ENCODE measurements at places on chromosomes 6 and 20. TPM values are rescaled to one million over a fixed set of nuclear protein-coding genes. Genes with fewer than 3 reads are reported as not detected.

ZNF165 gene
- 11.0 TPM for total RNA-seq

SLC18B1 gene
- total RNA-seq, result 7.8 TPM

CTAGE9 gene
- total RNA-seq, result not detected

SEMG1 gene
- total RNA-seq, result not detected

TREML1 gene
- total RNA-seq, result not detected

ZBP1 gene
- not detected for total RNA-seq

PTCRA gene
- not detected for total RNA-seq

POPDC3 gene
- total RNA-seq, result 0.84 TPM

TCF15 gene
- total RNA-seq, result not detected

ARMC12 gene
- total RNA-seq, result not detected

GRM4 gene
- total RNA-seq, result not detected

SAMD3 gene
- 1.7 TPM for total RNA-seq

TMEM200A gene
- 15.6 TPM for total RNA-seq

RBPJL gene
- total RNA-seq, result not detected

MYLK4 gene
- 0.75 TPM for total RNA-seq

AFDN gene
- total RNA-seq, result 177 TPM

THEMIS gene
- not detected for total RNA-seq

IMPG1 gene
- total RNA-seq, result not detected

AP5S1 gene
- total RNA-seq, result 14.9 TPM

DNA sequence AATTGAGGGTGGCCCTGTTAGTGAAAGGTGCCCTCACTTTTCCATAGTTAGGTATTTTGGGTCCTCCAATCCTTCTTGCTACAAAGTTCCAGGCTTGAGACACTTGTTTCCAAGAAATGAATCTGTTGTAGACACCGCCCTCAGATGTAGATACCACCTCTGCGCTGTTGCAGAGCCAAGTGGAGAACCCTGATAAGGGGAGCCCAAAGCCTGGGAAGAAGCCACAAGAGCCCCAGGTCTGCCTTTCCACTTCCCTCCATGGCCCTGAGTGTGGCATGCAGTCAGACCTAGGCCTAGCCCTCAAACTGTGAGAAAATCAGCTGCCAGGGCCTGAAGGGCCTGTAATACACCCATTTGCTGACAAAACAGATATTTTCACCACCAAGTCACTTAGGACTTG, 37.1 kb downstream of the DTD1 start:
- no peak for DNase-seq

GRCh38 chr20:21508230-21509078, 5.4 kb downstream of the NKX2-2 start:
- no peak for DNase-seq

- no peak for DNase-seq
These were observed 9.6 kb upstream of the TJAP1 start for GRCh38 chr6:43467752-43468151.

GRCh38 chr6:87687296-87687695, 14.7 kb downstream of the AKIRIN2 start:
- DNase-seq, result no peak

GRCh38 chr6:130602151-130602770, 224.9 kb upstream of the SMLR1 start:
- DNase-seq, result no peak

DNA sequence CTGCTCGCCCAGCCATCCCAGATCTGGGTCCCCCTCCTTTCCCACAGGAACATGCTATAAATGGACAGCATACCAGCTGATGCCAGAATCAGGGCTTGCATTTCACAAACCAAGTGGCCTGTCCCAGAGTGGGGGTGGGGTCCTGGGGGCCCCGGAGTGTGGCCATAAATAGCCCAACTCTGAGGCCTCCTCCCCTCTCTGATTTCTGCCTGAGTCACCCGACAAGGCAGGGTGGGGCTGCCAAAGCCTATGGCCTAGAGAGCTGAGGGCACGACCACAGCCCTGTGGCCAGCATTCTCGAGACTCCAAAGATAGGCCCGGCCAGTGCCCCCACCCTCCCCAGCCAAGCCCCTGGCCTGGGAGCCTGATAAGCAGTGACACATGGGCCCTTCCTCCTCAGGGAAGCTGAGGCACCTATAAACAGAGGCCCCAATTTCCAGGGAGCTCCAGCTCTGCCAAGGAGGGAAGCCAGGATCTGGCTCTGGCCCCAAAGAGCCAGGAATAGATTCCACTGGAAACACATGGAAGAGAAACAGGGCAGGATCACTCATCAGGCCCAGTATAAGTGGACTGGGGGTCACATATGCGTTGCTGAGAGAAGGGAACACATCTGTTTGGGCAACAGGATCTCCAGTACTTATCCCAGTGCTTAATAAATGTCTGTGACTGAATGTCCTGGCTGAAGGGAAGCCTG, 20.3 kb downstream of the SNTA1 start:
- DNase-seq, result peak; percentile 72

- DNase-seq, result no peak
These were observed 299.5 kb downstream of the ADGB start for GRCh38 chr6:146898069-146898887.

GRCh38 chr20:39825950-39826349, 863.1 kb downstream of the MAFB start:
- DNase-seq, result no peak

DNA sequence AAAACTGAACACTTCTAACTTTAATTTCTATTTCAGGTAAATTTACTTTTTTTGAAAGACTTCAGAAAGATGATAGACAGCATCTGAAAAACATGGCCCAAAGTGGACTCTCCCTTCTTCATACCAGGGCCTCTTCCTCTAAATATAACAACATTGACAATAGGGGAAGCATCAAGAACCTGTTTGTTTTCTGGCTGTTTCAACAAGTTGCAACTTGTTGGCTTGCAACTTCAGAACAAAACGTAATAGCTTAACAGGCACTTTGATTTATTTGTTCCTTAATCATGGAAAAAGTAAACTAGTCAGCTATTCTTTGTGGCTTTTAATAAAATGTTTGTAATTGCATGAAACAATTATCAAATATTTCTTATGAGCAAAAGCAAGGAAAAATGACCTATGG, 34.3 kb downstream of the RGS17 start:
- no peak for DNase-seq

- DNase-seq, result no peak
These were observed 34.9 kb downstream of the PYGB start for GRCh38 chr20:25282796-25283195.

DNA sequence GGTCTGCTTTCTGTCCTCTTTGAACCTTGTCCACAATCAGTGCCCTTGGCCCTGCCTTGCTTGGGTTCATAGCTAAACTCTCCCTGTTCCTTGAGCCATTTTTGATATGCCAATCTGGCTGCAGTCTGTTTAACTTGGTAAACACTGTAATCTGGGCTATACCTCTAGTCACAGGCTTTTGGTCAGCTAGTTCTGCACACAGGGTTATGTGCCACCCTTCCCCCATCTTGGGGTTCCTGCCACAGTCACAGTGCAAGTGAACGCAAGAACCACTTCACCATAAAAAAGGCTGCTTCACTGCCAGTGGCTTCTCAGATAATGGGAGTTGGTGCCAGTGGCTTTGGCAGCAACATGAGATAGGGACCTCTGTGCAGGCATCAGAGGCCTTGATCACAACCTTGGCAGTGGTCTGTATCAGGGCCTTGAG, 10.9 kb upstream of the ATRN start:
- DNase-seq, result no peak

- no peak for DNase-seq
These were observed 67.6 kb downstream of the GCNT2 start for GRCh38 chr6:10588562-10589428.

GRCh38 chr20:48706116-48706656, 121.6 kb downstream of the PREX1 start:
- no peak for DNase-seq

DNA sequence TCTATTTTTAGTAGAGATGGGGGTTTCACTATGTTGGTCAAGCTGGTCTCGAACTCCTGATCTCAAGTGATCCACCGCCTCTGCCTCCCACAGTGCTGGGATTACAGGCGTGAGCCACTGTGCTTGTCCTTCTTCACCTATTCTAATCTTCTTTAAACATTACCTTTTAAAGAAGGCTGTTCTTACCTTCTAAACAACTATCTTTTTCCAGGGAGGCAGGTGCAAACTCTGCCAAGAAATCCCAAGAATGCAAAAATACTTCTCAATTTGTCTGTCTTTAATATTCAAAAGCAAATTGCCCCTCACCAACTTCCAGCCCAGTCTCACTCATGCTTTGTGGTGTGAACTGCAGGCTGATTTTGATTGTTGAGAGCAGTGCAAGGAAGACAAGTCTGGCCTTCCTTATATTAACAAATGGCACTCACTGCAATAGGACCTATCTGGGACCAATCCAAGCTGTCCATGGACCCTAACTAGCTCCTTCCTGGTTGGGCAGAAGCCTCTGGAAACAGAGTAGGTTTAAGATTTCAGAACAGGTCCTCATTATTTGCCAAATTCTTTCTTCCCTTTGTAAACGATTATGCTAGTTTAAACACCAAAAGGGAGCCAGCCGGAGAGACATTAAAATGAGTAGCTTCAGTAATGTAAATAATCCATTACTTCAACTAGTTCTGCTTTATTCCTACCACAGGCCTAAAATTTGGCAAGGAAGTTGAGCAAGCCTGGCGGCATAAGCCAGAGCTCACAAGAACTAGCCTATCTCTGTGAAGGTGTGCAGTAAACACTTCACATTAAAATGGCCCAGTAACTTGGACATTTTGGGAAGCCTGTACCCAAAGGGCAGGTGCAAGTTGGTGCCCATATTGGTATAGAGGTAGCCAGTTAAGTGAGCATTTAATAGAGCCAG, 1.6 kb downstream of the SCAND1 start:
- DNase-seq, result no peak

GRCh38 chr20:24051160-24051559, 62.6 kb upstream of the GGTLC1 start:
- DNase-seq, result no peak

DNA sequence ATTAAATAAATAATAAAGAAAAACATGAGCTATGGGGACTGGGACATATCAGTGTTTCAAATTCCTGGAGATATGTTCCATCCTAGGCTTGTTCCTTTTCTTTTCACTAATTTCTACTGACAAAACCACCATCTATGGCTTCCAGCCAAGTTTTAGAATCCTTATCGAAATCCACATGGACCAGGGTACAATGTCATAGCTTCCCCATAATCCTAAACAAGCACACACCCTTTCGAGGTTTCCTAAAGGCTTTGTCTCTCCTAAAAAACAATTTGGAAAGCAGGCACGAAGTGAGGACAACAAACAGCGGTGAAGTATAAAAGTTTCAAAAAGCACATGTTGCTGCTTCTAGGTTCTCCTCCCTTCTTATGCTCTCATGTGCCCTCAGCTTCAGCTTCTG, 13.3 kb upstream of the DST start:
- DNase-seq, result no peak

DNA sequence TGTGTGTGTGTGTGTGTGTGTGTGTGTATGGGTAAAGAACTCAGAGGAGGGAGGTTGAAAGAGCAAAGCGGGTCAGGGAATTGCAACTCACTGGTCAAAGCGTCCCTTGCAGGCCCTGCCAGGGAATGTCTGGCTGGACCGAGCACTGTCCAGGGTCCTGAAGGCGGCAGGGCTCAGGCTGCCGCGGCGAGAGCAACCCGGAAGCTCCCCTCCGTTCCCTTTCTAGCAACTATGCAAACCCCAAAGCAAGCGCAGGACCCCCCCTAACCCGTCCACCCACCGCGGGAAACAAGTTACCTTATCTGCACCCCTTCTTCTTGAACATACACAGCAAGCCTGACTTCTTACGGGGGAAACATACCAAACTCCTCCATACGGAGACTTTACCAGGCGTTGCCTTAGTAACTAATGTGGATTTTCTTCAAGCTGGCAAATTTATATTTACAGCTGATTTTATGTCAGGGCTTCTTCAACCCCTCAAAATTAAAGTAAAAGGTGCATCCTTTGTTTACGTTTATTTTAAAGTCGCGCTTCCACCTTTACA, 538 bp upstream of the GRM1 start:
- DNase-seq, result peak; percentile 72

- no peak for DNase-seq
These were observed 11.7 kb downstream of the ADNP start for GRCh38 chr20:50919567-50919966.

GRCh38 chr20:44113618-44114376, 73.2 kb downstream of the JPH2 start:
- DNase-seq, result no peak

DNA sequence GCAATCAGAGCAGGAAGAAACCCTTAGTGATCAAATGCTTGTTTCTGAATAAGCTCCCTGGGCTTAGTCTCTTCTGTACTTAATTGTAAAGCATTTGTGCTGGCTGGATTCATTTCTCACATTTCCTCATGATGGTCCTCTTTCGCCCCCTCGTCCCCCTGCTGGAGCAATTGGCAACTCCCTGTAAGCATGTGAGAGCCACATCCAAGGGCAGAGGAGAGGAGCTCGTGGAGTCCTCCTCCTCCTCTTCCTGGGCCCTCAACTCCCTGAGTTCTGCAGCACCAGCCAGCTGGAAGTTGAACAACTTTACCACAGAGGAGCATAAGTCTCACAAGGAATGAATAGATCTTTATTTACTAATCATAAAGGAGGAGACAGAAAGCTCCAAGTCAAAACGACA, 12.6 kb downstream of the ANKEF1 start:
- no peak for DNase-seq

- no peak for DNase-seq
These were observed 157.8 kb upstream of the TENT5A start for GRCh38 chr6:81909981-81910900.

GRCh38 chr6:34695729-34696188, 808 bp downstream of the ILRUN start:
- DNase-seq, result no peak

GRCh38 chr6:160121981-160122380, 366 bp downstream of the SLC22A1 start:
- no peak for DNase-seq

DNA sequence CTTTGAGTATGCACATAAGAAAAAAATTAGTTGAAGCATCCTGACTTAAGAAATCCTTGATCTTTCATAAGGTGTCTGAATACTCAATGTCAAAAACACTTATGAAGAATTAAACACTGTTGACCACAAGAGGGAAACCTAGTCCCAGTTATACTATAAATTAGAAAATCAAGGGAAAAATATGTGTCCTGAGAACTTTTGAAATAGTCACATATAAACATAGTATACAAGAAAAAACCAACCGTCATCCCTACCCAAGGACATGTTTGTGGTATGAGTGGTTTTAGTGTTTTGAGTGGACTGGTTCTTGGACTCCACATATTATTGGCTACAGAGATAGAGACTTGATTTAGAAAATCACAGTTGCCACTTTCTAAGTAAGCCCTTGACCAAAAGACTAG, 7.6 kb upstream of the HLA-DRA start:
- no peak for DNase-seq

DNA sequence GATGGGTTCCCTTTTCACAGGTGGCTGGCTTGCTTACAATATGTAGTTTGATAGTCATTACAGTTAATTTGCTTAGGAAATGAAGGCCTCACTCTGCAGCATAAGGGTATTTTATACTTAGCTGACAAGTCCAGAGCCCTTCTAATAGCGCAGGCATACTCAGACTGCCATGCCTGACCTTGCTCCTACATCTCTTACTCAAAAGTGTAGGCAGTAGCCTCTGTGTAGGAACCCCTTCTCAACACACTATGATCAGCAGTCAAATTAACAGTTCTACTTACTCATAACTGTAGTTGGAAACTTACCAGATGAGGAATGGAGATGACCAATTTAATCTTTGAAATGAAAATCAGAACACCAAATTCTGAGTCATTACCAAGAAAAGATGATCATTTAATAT, 373.5 kb downstream of the TBC1D32 start:
- no peak for DNase-seq

All from Caco-2 (cell line).